ENCODE measurements at places on chromosomes 5 and 9.

- DNase-seq: no peak
These were observed 48.2 kb downstream of the CHD1 start for GRCh38 chr5:98880598-98880997.

DNA sequence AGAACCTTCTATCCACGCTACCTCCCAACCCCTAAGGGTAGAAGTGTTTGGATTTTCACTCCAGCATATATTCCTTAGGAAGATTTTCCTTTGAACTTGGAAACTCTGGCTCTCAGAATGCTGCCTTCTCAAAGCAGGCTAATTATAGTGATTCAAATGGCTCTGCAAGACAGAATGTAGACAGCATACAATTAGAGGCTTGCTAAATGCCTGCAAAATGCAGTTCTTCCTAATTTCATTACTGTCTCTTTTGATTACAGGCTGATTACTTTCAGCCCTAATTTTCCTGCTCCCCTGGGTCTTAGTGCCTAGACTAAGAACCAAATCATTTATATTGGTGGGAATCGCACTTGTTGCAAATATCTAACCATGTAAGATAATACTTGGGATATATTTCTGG, 50.8 kb downstream of the ANKDD1B start:
- no peak for DNase-seq

GRCh38 chr5:32126691-32127090, 47.4 kb downstream of the GOLPH3 start:
- no peak for DNase-seq

DNA sequence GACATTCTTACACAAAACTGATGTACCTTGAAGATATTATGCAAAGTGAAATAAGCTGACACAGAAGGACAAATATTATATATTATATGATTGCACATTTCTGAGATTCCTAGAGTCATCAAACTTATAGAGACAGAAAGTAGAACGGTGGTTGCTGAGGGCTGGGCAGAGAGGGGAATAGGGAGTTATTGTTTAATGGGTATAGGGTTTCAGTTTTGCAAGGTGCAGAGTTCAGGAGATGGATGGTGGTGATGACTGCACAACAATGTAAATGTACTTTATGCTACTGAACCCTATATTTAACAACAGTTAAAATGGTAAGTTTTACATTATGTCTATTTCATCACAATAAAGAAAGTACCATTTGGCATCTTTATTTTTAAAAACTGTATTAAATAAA, 315.8 kb upstream of the POU5F2 start:
- no peak for DNase-seq

- DNase-seq: no peak
These were observed 11.9 kb downstream of the UNC5A start for GRCh38 chr5:176822041-176822792.

Data from KG1 (cell line).